ENCODE measurements at places on chromosomes 3 and 15. TPM values are rescaled to one million over a fixed set of nuclear protein-coding genes. Genes with fewer than 3 reads are reported as not detected.

CNBP gene
- total RNA-seq, result 245 TPM

SAXO2 gene
- 0.66 TPM for total RNA-seq

VILL gene
- 6.7 TPM for total RNA-seq

VWA5B2 gene
- 0.06 TPM for total RNA-seq

CCNL1 gene
- 90.8 TPM for total RNA-seq

RTP4 gene
- 0.99 TPM for total RNA-seq

MUC20 gene
- 0.50 TPM for total RNA-seq

ARPIN gene
- 15.5 TPM for total RNA-seq

DYNLT2B gene
- 11.1 TPM for total RNA-seq

LTK gene
- total RNA-seq, result 0.12 TPM

All from aortic smooth muscle cell (primary cell).